ENCODE measurements at places on chromosomes 6 and 20.
A peak's percentile ranks its signal among the peaks of the same experiment; 100 is the strongest.

GRCh38 chr20:44836601-44837120, 26.3 kb upstream of the RIMS4 start:
- DNase-seq, result no peak

DNA sequence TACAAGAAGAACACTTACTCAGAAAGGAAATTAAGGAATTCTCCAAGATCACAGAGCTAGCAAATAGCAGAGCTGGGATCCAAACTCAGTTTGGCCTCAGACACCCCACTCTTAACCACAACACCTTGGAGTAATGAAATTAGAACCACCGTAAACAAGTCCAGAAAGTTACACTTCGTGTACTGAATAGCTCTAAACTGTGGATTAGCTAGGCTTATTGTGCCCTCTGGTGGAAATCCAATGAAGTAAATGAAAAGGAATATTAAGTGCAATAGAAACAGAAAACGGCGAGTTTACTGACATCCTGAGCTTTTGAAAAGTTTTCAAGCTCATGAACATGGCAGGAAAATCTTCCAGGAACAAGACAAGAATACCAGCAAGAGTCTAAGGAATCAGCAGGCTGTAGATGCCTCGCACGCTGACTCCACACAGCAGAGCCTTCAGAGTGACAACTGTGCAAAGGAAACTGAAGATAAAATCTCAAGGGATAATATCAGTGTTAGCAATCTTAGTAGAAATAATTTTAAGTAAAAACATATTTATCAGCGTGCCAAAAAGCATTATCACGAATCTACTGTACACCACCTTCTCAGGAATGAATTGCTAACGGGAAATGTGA, 34.6 kb downstream of the FBXO5 start:
- peak; percentile 82 for DNase-seq

DNA sequence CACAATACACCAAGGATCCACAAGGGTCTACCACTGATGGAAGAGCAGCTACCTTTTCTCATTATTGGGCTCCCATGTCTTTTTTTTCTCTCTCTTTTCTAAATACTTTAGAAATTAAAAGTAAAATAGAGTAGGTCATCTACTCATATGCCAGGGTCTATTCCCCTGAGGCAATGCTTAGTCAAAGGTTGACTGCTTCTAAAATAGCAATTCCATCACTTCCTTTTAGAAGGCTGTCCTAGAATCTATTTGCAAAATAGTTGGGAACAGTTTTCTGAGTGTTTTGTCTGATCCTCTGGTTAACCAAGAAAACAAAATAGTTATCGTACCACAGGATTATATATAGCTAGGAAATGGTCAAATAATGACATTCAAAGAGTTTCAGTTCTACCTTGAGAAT, 174.1 kb downstream of the COL21A1 start:
- no peak for DNase-seq

DNA sequence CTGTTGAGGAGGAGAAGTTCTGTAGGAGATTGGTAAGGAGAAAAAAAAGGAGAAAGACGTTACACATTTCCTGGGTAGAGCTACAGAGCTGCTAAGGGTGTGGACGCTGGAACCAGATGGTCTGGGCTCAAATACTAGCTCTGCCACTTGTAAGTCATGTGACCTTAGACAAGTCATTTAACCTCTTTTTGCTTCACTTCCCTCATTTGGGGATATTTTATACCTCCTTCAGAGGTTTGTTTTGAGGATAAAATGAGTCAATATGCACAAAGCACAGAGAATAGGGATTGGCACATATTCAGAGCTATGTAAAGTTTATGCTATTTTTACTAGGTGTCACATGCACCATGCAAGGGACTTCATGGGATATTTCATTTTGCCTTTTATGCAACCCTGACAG, 708.8 kb downstream of the DHX35 start:
- no peak for DNase-seq

DNA sequence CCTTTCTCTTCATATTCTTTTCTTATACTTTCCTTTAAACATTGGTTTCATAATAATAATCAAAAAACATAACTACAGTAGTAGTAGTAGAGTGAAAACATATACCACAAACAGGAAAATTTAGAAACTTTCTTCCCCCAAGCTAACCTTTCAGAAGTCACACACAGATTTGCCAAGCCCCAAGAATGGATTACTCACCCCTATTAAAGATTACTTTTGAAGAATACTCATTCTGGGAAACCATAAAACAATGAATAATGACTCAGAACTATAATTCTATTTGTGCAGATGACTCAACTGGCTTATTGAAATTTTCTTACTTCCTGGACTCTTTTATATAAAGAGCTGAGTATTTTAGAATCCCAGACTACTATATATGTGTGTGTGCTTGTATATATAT, 119.4 kb upstream of the GJE1 start:
- no peak for DNase-seq

- no peak for DNase-seq
Observed at GRCh38 chr6:98925831-98926230, 21.9 kb downstream of the FBXL4 start.

DNA sequence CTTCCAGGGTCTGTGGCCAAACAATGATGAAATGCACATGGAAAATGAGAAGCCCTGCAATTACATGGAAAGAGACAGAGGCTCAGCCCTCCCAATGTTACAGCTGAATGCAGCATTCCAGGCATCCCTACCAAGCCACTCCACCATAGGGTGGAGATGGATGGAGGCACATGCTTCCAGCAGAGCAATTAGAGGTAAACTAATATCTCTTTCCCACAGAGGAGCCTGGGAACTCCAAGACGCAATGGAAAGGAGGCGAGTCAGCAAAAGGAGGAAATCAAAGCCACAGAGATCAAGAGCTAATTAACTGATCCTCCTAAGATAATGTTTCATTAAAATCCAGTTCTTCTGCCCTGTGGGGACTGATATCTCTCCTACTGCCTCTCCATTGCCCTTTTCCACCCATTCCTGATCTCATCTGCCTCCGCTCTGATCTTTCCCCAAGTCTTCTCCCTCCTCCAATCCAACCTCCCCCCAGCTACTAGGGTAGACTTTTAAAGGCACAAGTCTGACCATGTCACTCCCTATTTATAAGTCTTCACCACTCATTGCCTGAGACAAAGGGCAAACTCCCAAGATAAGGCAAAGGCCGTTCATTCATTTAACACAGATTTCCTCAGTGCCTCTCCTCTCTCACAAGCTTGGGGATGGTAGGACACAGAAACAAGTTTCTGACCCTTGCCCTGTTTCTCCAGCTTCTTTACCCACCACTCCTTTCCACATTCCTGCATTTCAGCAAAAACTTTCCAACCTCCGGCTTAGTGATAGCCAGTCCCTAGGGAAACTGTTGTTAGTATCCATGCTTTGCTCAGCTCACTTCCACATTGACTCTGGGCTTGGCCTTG, 14.3 kb upstream of the KCNB1 start:
- DNase-seq, result no peak

DNA sequence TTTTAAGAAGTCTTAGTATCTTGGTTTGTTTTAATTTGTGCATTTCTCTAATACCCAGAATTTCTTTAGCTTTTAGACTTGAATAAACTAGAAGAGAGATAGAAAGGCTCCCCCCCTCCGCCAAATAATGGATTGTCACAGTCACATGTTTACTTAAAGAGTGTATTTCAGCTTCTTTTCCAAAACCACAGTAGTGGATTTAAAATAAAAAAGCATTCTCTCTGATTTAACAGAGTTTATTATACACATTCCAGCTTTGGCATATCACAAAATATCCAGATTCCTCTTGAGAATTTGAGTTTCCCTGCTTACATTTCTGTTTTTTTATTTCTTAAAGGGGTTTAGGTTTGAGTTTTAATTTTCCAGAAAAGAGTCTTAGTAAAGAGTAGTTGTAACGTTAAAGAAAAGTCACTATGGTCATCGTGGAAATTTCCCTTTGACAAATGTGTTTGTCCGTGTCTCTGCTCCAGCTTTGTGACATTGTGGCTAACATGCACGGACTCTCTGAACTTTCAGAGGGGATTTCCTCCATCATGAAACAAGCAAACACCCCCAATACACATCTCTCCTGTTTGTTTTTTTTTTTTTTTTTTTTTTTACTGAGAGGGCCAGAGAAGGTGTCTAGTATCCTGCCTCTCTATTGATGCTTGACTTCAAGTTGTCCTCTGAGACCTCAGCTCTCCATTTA, 113.5 kb upstream of the SUPT3H start:
- DNase-seq, result no peak

GRCh38 chr6:159098636-159099106, 53.9 kb upstream of the TAGAP start:
- no peak for DNase-seq

DNA sequence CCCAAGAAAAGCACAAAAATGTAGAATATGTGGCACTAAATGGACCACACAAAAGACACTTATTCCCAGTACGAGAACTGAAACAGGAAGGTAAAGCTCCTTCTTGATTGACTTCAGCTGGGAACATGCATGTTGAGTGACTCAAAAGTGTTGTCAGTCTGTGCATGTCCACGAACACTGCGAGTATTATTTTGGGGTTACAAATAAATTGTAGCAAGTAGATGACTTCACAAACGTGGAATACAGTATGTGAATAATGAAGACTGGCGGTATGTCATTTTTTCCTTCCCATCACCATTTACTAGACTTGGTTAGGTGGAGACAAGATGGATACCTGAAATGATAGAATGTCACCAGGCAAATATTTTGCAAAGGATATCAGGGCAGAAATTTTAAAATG, 45.4 kb downstream of the L3MBTL3 start:
- DNase-seq, result no peak

DNA sequence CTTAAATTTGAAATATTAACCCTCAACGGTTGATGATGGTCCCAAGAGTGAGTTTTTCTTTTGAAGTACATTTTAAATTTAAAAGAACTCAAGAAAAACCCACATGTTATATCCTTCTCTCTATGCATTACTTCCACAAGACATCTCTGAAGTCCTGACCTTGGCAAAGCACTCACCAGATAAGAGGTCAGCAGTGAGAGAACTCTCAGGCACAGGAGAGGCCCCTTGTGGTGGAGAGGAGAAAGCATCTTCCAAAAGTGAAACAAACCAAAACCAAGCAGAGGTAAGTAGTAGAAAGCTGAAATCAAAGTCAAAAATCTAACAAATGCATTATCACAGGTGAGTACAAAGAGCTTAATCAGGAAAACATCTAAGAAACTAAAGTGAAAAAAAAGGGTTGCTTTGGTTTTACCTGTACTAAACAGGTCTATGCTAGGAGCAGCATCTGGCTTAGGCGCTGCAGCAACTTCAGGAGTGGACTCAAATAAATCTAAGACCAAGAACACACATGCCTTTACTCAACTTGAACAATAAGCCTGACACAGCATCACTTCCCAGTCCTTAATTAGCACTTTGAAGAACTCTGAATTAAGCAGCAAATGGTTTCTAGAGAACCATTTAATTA, 80.5 kb downstream of the PRSS35 start:
- DNase-seq, result no peak
